CD4-positive, alpha-beta T cell treated with Interleukin-12 subunit alpha and Interleukin-12 subunit beta, for 1 hour (primary cell): ENCODE measurements at places on chromosomes 2 and 18.

DNA sequence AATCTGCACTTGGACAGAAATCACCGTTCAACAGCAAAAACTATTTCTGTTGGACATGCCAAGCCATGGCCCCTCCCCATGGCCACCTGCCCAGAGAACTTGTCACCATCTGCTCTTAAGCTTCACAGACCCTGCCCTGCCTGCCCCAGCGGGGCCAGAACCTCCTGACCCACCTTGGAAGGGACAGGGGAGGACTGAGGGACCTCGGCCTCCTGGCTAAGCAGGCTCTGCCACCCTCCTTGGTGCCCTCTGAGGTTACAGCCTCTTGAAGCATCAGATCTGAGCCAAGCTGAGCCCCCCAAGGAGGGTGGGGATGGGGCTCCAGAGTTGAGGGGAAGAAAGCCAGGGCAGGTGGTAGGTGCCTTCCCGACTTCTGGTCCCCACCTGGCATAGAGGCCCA lies 6.5 kb downstream of the TEX261 start:
- DNase-seq: no peak

GRCh38 chr2:104584393-104584792 lies 269.5 kb upstream of the POU3F3 start:
- no peak for DNase-seq

DNA sequence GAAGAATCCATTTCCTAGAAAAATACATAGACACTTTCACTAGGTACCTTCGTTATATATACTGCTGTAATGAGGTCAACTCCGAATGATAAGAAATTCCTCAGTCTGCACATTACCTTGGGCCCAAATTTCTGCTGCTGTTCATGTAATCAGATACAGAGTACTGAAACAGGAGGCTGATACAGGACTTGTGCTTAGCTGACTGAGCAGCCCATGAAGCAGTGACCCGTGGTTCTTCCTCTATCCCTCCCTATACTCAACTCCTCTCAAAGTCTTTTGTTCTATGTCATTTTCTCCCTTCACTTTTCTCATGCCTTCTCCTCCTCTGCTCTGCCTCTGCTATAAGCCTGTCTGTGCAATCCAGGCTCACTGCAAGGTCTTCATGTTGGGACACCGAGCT lies 57.5 kb upstream of the ST8SIA5 start:
- no peak for DNase-seq

DNA sequence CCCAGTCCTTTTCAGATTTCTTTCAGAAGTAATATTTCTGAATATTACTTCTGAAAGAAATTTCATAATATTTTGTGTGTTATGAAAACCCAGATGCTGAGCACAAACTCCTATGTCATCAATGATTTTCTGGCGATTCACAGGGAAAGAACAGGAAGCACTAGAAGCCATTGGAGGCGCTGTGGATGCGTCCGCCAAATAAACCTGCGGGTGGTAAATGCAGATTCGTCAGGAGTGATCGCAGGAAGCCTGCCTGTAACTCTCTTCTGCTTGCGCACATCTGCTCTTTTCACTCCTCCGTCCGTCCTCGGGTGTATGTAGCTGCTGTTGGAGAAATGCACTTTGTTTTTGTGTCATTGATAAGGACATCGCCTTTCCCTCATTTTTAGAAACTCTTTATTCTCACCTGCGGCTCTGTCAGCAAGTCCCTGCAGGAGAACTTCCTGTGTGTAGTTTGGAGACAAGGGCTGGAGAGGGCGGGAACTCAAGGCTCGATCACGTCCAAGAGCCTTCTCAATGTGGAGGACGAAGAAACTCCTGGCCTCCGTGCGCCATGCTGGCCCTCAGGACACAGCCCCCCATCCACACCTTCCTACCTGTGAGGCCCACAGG lies 483.8 kb downstream of the GALR1 start:
- DNase-seq: no peak

DNA sequence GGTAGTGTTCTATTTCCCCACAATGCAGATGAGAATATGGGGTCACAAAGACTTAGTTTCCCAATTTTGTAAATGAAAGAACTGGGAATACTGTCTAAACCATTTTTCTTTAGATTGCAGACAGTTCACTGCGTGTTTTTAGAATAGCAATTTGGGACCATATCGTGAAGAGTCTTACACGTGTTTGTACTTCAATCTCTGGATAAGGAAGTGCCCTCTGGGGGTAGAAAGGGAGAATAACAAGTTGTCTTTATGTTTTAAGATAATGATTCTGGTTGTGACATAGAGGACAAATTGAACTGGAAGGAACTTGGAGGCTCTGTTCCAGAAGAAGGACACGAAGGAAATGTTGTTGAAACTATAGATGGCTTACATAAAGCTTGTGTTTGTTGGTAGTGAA lies 457.7 kb downstream of the CBLN2 start:
- no peak for DNase-seq

GRCh38 chr18:43830947-43831346 lies 553.7 kb upstream of the SYT4 start:
- DNase-seq: no peak

- DNase-seq: no peak
Observed at GRCh38 chr2:71516253-71516888, 63.0 kb downstream of the DYSF start.

DNA sequence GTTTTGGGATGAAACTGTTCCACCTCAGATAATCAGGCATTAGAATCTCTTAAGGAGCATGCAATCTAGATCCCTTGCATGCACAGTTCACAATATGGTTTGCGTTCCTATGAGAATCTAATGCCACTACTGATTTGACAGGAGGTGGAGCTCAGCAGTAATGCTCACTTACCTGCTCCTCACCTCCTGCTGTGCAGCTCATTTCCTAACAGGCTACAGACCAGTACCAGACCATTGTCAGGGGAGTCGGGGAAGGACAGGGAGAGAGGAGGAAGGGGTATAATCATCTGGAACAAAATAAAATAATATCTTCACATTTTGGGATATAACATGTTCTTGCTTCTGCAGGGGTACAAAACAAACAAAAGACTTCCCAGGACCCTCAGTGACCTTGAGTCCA lies 532.0 kb upstream of the FSHR start:
- DNase-seq: no peak

GRCh38 chr2:111054791-111055691 lies 65.7 kb upstream of the BCL2L11 start:
- DNase-seq: no peak

GRCh38 chr2:233798335-233799086 lies 20.4 kb downstream of the MROH2A start:
- DNase-seq: no peak

DNA sequence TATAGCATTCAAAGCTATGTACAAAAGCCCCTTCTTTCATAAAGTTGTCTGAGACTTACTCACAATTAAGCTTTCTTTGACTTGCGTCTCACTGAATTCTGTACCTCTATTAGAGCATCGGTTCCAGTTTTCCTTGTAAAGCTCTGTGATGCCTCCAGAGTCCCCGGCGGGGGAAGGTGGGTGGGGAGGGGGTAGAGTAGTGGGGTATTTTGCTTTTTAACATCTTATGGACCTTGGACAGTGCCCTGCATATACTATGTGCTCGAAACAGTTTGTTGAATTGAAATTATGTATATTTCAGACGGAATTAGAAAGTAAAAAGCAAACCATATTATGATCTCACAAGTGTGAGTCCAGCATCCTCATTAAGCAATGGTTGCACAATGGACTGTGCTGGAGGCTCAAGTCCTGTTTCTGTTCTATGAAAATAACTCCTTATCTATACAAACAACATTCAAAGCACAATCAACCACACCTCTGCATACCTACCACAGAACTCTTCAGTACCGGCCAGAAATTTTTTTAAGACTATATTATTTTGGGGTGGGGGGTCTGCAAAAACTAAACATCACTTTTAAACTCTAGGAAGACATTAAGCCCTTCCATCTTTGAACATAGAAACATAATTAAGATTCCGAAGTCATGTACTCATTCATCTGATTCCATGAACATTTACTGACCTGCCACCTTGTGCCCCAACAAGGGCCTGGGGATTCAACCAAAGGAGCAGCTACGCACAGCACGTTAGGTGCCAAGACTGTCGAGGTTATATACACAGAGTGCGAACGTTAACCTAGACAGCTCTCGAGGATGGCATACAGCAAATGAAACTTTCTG lies 908 bp downstream of the STAT1 start:
- DNase-seq: no peak

- DNase-seq: no peak
Observed at GRCh38 chr2:239467281-239467955, 66.6 kb upstream of the HDAC4 start.

GRCh38 chr2:238238766-238239542 lies 884 bp downstream of the HES6 start:
- DNase-seq: peak; percentile 42

DNA sequence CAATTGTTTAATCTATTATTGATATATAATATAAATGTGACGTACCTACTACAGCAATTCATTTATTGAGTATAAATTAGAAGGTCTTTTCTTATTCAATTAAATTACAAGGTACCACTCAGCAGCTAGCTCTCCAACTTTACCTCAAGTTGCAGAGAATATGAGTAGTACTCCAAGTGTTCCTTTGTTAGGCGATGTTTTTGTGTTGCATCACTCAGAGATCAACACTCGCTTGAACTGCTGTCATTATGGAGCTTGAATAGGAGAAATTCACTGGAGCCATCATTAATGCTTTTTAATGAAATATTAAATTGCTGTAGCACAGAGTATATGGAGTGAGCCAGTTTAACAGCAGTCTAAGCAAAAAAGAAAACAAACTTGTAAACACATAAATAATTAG lies 320.0 kb downstream of the FSIP2 start:
- DNase-seq: no peak

DNA sequence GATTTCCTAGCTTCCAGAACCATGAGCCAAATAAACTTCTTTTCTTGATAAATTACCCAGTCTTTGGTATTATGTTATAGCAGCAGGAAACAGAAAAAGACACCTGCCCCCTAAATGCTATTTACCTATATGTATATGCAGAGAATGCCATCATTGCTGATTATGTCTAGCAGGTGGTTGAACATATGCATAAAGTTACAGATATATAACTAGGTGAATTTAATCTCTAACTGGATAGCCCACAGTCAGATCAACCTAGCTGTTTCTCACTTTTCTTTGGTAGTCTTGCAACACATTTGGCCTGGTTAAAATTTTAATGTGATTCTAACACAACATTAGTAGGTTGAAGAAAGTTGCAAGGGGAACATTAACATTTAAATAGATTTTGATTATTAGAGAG lies 7.1 kb upstream of the CERS6 start:
- no peak for DNase-seq

DNA sequence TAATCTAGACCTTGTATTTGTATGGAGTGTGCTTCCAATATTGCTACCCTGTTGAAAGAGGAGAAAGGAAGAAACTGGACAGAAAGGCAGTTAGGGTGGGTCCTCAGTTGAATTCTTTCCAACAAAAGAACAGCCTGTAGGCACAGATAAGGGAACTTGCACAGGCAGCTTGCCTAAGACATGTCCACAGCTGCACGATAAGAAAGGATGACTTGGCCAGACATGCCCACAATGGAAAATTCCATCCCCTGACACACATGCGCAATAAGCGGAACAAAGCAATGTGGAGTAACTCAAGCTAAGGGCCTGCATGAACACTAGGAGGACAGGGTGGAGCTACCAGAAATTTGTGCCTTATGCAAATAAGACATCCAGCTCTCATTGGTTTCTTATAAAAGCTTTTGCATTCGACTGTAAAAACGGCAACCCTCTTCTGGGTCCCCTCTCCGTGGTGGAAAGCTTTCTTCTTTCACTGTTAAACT lies 1084.7 kb upstream of the NXPH2 start:
- no peak for DNase-seq

- DNase-seq: no peak
Observed at GRCh38 chr2:56587456-56587855, 403.7 kb downstream of the CCDC85A start.

DNA sequence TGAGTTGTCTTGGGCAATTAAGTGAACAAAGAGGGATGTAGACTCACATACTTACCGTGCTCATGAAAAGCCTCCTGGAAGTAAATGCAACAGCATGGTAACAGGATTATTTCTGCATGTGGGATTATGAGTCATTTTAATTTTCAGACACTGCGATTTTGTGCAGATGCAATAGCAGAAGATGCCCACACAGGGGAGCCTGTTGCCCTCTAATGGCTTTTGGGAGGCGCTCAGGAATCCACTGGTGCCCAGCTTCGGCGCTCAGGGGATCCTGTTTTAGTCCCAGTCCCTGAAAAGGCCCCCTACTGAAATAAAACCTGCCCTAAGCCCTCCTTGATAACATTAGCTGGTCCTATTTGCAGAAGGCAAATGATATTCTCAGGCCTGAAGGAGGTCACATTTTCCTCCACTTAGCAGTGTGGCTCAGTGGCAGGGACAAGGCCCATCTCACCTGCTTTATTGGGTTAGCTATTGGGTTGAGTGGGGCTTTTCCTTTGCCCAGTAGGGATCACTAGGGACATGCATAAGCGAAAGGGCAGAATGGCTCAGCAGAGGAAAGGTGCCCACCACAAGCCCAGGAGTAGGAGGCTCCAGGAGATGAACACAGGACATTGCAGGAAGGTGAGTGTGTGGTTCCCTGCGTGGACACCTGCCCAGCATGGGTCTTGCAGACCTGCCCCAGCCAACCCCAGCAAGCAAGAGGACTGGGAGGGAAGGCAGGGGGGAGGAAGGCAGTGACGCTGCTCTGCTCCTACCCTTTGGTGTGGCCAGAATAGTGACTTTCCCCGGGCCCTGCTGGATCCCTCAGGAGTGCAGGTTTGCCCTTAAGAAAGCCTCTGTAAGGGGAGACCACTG lies 26.5 kb upstream of the KCNS3 start:
- no peak for DNase-seq

DNA sequence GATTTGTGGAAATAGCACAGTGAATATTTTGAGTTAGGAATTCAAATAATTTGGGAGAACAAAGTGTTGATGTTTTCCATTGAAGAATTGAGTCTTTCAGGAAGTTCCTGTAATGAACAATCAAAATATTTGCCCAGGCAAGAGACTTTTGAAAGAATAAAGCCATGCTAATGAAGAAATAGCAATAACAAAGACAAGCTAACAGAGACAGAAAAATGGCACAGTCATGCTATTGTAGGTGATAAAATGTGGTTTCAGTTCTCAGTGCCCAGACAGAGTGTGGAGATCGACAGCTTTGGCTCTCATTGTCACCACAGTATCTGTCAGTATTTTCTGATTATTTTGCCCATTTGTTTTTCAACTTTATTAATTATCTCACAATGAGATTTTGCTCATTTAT lies 490.8 kb upstream of the PIK3C3 start:
- no peak for DNase-seq

GRCh38 chr2:176583607-176584006 lies 314.4 kb downstream of the MTX2 start:
- DNase-seq: no peak

GRCh38 chr2:97707362-97708047 lies 5.9 kb upstream of the ZAP70 start:
- no peak for DNase-seq

GRCh38 chr2:13905831-13906230 lies 726.7 kb upstream of the LRATD1 start:
- DNase-seq: no peak
